ENCODE measurements at places on chromosomes 7 and 10.

- DNase-seq = no peak
Observed at GRCh38 chr10:122464586-122464985, 3.2 kb downstream of the HTRA1 start.

GRCh38 chr7:110253093-110253492, 837.8 kb upstream of the LRRN3 start:
- DNase-seq = no peak

DNA sequence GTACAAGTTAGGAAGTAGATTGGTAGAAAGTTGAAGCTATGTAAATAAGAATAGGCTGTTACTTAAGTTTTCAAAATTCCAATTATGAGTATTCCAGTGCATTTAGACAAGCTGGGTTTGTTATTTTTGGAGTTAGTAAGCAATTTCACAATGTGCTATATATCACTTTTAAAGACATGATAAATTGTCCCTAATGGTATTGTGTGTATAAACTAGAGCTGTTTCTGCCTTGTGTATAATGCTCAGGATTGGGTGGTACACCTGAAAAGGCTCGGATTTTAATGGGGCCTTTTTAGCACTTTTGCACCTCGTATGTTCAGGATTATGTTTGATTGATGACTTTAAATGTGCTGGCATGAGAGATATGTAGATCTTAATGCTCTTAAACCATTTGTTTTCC, 175.8 kb downstream of the VTI1A start:
- DNase-seq = no peak

- peak; percentile 71 for DNase-seq
Observed at GRCh38 chr7:52897713-52898112, 137.7 kb upstream of the POM121L12 start.

GRCh38 chr10:92142949-92143348, 147.9 kb downstream of the CPEB3 start:
- DNase-seq = no peak

DNA sequence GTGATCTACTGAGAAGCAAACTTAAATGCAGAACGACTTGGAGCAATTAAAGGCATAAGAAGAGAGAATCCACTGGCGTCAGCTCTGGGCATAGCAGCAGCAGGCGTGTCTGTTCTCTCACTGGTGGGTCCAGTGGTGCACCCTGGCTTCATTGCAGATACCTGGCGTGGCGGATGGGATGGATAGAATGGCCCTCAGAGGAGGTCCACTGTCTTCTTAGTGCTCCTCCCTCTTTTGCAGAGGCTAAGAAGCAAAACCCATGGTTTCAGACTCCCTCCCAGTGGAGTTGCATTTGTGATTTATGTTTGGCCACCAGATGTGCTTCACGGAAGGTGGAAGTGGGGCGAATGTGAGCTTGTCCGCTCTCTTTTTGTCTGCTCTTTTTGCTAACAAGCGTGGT, 28.4 kb upstream of the PRKAG2 start:
- DNase-seq = no peak

DNA sequence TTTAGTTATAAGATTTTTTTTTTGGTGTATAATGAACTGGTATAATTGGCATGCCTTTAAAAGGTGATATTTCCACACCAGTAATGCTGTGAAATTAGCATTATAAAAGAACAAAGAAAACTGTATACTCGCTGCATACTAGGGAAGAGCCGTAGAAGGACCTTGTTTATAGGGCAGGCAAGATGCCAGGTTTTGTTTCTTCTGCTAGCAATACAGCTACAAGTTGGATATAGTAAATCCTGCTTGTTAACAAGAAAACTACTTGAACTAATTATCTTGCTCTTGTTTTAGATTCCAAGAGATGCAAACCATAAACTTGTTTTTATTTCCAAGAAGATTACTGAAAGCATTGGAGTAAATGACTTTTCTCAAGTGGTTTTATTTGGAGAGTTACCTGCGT, 1.9 kb downstream of the DNAH11 start:
- DNase-seq = no peak

DNA sequence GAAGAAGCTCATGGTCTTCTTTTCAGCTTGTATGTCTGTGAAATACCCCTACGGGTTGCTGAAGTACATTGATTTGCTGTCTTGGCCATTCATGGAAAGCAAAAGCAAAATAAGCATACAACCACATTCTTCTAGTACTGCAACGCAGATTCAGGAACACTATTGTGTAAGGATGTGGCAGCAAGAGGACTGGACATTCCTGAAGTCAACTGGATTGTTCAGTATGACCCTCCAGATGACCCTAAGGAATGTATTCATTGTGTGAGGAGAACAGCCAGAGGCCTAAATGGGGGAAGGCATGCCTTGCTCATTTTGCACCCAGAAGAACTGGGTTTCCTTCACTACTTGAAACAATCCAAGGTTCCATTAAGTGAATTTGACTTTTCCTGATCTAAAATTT, 133.4 kb upstream of the ANKRD1 start:
- DNase-seq = no peak

DNA sequence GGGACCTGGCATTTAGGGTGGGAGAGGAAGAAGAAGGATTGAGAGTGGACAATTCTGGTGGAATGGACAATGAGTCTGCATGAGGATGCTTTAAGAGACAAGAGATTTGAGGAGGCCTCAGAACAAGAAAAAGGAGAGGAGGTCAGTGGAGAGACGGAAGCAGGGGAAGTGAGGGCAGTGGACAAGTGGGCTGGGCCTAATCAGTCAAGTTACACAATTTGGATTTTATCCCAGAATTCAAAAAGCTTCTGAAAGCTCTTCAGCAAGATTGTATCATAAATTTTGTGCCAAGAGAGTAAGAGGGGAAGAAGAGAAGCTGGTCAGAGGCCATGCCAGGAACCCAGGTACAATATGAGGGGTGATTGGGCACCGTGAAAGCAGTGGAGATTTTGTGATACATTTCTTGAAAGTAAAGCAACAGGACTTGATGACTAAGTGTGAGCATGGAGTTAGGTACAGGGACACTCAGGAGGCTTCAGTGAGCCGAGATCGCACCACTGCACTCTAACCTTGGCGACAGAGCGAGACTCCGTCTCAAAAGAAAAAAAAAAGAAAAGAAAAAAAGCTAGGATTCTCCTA, 19.3 kb upstream of the TSPAN13 start:
- no peak for DNase-seq

DNA sequence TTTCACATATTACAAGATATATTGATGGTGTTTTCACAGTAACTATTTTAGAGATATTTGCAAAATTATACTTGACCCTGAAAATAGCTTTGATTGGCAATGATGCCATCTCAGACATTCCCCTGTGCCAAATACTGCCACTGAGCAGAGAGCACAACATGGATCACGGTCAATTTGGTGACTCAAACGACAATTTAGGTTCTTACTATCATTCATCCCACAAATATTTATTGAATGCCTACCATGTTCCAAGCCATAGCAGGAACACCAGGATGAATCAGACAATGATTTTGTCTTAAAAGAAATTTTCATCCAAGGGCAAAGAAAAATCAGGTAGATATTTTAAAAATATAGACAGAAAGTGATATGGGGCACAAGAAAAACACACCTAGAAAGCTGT, 153.2 kb upstream of the ADO start:
- DNase-seq = no peak

GRCh38 chr7:70758646-70759045, 373.3 kb upstream of the GALNT17 start:
- DNase-seq = no peak

GRCh38 chr7:66741710-66742049, 1.1 kb downstream of the RABGEF1 start:
- no peak for DNase-seq

DNA sequence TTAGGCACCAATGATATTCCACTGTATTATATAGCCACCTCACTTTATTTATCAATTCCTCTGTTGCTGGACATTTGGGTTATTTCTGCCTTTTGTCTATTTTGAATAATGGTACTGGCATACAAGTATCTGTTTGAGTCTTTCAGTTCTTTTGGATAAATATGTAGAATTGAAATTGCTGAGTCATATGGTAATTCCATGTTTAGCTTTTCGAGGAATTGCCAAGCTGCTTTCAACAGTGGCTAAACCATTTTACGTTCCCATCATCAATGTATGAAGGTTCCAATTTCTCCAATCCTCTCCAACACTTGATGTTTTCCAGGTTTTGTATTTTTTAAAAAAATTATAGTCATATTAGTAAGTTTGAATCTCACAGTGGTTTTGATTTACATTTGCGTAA, 42.3 kb downstream of the JMJD1C start:
- no peak for DNase-seq

DNA sequence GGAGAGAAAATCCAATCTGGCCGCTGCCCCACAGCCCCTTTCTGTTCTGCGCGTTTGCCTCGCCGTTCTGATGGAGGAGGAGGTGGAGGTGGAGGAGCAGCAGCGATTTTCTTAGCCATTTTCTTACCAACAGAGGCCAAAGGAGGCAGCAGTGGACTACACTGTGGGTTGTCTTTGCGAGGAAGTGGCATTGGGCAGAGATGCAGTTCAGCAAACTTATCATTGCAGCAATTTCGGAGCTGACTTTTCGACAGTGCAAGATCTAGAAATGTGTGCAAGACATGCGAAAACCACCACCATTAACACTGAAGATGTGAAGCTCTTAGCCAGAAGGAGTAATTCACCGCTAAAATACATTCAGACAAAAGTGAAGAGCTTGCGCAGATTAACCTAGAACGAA, 1.9 kb upstream of the ARL4A start:
- peak; percentile 64 for DNase-seq

- no peak for DNase-seq
Observed at GRCh38 chr7:145909991-145910513, 206.5 kb upstream of the CNTNAP2 start.
